ENCODE measurements at places on chromosomes 1 and 21.

DNA sequence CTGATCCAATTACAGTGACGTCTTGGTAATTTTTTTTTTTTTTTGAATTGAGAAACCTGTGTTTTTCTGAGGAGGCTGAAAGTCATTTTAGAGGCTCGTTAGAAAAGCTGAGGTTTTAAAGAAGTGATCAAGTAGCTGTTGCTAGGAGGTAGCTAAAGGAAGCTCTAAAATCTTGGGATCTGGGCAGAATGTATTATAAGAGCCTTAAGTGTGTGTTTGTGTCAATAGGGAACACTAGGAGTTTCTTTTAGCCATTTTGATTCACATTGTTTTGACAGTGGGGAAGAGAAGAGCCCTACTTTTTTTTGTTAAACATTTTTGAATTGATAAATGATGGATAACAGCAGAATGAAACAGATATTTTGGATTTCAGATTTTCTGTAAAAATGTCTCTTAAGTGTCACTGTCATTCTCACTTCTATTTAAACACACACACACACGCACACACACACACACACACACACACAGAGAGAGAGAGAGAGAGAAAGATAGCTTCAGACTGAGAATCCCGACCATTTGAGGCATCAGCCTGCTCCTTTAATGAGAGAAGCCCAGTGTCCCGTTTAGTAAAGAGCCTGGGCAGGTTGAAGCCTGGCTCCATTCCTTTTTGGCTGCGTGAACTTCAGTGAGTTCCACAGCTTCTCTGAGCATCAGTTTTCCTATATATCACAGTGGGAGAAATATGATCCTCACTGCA, 79.1 kb upstream of the GPR88 start:
- DNase-seq, result no peak

DNA sequence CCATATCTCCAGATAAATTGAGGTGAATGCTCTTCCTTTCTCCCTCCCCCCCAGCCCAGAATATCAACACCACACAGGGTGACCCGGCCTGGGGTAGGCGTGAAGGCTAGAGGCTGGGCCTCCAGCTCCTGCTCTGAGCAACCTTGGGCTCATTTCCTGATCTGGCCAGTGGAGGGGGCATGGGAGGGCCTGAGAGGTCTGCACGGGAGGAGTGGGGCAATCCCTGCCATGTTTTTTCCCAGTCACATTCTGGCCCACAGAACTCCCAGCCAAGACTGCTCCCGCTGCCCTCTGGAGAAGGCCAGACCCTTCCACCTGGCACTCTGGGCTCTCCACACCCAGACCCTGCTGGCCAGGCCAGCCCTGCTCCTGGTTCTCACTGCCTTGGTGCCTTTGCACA, 3.9 kb downstream of the CLDN19 start:
- no peak for DNase-seq

DNA sequence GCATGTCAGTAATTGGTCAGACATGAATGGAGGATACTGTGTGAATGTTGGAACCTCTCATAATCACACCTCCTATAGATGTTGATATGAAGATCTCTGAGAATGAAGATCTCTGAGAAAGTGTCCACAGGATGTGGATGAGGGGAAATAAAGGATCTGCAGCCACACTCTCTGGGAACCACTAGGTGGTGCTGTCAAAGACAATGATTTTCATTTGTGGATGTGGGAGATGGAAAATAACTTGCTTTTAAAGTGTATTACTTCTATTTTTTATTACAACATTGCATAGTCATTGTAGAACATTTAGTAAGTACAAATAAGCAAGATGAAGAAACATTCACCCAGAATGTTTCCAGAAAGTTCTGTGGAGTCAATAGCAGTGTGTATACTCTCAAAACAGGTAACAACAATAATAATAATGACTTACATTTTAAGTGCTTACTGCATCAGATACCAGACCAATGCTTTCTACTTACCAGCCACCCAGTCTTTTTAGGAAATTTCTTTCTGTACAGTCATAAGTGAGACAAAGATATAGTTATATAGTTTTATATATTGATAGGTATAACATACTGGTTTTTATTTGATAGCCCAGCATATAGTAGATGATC, 128.2 kb downstream of the ATG4C start:
- no peak for DNase-seq

DNA sequence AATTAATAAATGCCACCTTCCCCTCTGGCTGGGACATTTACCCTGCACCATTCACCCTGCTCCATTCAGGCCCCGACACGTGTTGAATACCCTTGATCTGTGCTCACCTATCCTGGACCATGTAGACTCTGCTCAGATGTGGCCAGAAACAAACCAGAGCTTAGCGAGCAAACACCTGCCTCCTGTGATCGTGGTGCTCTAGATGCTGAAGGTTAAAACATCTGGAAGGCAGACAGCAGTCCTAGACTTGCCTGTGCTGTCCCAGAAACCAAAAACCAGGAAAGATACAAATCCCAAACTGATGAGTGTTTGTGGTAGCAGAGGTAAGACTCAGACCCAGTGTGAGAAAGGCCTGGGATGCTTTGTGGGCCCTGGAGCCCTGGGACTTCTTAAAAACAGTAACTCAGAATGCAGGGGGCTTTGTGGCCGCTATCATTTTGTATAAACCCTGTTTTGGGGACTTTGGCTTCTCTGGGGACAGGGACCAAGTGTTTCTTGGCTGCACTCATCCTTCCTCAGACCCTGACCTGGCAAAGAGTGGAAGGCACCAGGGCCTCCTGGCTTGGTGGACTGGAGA, 99.6 kb downstream of the DMRTB1 start:
- no peak for DNase-seq

GRCh38 chr1:50978144-50978851, 8.3 kb downstream of the CDKN2C start:
- DNase-seq, result peak; percentile 90

GRCh38 chr1:10495952-10496351, 21.2 kb downstream of the PEX14 start:
- DNase-seq, result no peak

- DNase-seq, result no peak
Observed at GRCh38 chr1:157597959-157598667, at the start of gene FCRL4. TSS of gene FCRL4 (minus strand) at chr1:157598085. CDS start at chr1:157597944, 141 bp downstream.

DNA sequence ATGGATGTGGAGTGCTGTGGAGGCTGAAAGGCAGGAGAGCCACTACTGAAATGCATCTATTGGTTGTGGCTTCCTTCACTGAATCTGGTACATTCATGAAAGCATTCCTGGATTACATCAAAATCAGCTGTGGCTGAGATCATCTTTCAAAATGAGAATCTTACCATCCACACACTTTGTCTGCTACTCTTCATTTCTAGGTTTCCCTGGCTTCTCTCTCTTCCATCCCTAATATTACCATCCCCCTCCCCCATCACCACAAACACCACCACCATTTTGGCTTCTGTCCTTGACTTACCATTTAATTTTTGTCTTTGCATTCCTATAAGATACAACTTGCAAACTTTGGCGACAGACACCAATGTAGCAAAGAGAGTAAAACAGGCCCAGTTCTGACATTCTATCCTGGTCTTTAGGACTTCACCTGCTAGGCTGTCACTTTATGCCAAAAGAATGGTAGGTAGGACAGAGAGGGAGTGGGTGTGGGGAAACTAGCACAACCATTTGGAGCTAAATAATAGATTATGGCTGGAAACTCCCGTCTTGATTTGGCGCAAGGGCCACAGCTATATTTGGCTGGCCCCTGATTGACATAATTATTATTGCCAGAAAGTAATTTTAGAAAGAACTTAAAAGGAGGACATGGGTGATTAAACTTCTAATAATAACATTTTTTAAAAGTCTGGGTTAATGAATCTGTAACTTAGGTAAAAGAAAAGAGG, 15.1 kb upstream of the DUSP10 start:
- no peak for DNase-seq

DNA sequence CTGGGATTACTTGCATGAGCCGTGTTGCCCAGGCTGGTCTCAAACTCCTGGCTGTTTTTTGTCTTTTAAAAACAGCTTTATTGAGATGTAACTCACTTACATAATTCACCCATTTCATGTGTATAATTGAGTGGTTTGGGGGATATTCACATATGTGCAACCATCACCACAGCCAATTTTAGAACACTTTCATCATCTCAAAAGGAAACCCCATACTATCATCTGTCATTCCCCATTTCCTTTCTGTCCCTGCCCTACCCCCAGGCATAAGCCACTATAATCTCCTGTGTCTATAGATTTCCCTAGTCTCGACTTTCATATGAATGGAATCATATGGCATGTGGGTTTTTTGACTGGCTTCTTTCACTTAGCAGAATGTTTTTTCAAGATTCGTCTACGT, 43.3 kb downstream of the GPR137B start:
- DNase-seq, result no peak

GRCh38 chr1:209397371-209397770, 186.1 kb upstream of the CAMK1G start:
- DNase-seq, result no peak

GRCh38 chr1:168518813-168519212, 25.0 kb downstream of the XCL2 start:
- no peak for DNase-seq

DNA sequence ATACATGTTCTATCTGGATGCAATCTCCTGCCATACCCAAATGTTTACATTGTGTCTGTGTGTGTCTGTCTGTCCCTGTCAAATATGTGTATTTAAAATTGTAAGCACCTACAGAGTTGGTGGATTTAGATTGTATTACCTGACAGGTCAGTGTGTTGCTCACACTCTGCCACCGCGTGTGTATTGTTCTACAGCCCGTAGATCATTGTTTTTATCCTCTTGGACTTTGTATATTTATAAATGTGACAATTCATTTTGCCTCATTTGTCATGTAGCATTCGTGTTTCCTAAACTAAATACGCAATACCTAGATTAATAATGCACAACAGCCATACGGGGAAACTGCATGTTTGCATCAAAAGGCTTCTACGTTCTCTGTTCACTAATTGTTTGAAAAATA, 634 bp downstream of the ALG14 start:
- no peak for DNase-seq

DNA sequence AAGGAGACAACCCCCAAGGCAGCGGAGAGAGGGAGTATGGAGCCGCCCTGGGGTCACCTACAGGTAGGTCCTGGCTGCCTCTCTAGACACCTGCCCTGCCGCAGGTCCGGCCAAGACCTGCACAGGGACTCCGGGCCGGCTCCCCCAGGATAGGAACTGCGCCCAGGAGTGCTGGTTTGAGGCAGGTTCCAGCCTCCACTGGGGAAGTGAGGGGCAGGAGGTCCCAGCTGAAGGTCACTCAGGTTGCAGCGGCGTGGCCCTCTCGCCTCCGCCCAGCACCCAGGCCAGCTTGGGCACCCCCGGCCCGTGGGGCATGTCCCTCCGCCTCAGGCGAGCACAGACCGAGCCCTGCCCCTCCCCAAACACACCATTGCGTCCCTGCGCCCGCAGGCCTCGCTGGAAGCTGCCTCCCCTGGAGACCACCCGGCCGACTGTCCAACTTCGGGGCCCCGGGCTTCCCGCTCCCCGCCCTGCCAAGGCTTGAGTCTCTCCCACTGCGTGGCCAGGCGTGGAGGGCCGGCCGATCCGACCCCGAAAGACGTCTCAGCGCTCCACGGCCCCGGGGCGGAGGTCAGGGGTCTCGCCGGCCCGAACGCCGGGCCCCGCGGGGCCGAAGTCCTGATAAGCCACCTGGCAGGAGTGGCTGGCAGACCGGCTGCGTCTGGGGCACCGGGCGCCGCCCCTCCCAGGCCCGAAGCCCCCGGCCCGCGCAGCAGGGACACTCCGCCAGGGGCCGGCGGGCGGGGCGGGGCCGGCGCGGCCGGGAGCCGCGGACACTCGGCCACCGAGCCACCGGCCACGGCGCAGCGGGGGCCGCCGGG, 1.4 kb upstream of the SKI start:
- no peak for DNase-seq

GRCh38 chr1:40794974-40795715, 11.6 kb downstream of the KCNQ4 start:
- DNase-seq, result no peak

GRCh38 chr21:30990514-30991262, 47.6 kb downstream of the KRTAP19-8 start:
- no peak for DNase-seq

DNA sequence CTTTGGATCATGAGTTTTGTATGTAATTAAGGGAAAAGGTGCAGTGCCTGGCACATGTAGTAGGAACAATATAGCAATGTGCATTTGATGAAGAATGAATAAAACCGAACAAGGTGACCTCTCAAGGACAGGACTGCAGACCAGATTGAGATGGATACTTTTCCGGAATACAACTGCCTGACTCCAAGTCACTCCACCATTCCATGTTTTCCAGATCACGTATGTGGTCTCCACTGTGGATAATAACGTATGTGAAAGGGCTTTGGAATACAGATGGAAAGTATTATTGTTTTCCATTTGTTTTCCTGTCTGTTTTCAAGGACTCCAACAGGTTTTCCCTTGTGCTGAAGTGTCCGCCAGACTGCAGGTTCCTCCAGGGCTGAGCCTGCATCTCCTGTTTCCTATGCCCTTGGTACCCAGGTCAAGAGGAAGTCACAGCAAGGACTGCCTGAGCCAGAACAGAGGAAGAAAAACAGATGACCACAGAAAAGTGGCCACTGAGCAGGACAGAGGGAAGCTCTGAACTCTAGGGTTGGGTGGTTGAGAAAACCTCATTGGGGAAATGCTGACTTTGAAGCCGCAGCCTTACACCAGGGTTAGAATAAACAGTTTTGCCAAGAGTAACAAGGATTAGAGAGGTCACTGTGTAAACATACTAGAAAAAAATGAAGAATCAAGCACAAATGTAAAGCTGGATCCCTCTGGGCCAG, 4.0 kb downstream of the CFAP45 start:
- no peak for DNase-seq

DNA sequence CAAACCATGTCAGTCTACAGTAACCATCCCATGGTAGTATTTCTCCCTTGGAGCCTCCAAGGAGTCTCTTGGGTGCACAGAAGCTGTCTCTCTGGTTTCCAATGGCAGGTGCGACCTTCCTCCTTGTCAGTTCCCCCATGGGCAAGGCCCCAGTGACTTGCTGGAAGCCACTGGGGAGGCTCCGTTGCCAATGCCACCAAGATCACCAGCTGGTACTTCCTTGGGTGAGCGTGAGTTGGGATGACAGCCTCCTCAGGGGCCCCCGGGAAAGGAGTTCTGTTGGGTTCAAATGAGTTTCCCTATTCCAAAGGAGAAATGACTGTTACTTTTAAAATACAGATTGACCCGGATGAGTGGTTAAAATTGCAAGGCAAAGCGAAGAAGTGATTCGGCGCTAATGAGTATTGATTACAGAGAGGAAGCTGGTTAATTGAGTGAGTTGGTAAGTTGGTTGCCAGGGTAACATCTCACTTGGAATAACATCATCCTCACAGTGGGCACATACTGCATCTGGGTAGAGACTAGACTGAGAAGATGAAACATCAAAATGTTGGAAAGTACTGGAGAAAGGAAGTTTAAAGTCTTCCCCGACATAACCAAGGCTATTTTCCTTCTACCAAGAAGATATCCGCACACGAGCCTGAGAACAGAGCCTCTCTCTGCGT, 53.0 kb upstream of the LAPTM5 start:
- no peak for DNase-seq

DNA sequence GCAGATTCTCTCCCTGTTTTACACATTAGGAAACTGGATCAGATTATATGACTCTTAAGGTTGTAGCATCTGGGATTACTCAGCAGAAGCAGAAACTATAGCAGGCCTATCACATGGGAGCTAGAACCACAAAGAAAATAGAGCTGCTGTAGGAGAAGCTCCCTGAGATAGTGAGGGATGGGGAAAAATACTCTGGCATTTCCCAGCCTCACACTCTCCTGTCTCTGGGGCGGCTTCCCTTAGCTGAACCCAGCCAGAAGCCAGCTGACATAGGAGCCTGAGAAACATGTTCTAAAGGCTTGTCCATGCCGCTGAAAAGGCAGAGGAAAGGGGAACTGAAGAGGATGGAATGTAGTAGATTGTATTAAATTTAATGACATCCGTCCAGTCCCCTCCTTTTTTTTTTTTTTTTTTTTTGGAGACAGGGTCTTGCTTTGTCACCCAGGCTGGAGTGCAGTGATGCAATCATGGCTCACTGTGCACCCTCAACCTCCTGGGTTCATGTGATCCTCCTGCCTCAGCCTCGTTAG, 76.8 kb upstream of the DNAJC6 start:
- DNase-seq, result no peak

Measured in NCI-H774 (cell line).